Upper lobe of right lung (tissue), 1 donor: ENCODE measurements at places on chromosomes 1 and 21.

DNA sequence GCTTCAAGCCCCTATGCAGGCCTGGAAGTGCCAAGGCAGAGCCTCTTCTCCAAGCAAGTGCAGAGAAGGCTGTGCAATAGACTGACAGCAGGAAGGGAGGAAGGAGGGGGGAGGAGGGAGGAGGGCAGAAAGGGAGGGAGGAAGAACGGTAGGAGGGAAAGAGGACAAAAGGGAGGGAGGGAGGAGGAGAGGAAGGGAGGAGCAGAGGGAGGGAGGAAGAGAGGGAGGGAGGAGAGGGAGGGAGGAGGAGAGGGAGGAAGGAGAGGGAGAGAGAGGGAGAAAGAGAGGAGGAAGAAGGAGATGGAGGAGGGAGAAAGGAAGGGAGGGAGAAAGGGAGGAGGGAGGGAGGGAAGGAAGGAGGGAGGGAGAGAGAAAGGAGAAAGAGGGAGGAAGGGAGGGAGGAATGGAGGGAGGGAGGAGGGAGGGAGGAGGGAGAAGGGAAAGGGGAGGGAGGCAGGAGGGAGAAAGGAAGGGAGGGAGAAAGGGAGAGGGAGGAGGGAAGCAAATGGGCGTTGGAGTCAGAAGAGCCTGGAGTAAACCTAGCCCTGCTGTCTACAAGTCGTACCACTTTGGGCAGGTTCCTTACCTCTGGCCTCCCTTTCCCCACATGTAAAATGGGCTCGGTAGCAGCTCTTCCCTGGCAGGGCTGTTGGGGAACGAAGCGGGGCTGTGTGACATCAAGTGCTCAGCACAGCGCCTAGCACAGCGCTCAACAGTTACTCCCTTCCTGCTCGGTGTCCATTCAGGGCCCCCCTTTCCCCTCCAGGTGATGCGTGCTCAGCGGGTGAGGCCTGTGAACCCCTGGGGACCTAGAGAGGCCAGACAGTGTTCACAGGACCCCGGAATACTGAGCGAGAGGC is 244.6 kb downstream of the NPHP4 start:
- DNase-seq, result peak; percentile 52

DNA sequence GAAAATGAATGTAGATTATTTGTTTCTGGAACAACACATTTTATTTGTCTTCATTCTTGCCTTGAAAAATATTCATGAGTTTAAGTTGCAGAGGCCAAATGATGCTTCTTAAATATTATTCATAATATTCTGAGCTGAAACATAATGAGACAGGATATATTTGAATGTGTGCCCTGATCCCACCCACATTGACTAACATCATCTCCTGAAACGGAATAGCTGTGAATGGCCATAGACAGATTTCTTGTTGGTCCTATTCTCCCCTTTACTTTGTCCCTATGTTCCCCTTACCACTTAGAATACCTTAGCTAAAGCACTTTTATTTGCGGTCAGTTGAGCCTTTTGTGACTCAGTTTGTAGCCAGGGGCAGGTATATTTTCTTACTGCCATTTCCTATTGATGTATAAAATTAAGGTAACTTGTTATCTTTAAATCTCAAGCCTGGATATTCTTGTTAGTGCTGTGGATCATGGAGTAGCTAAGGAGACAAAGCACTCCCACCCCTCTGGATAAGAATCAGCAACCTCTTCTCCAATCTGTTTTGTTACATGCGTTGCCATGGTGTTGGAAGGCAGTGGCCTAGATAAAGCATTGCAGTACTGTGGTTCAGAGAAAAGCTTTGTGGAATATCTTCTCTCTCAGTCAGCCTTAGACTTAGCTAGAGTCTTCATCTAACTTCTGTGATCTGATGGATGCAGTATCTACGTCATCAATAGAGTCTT is 478.5 kb upstream of the DEPDC1 start:
- DNase-seq, result no peak

DNA sequence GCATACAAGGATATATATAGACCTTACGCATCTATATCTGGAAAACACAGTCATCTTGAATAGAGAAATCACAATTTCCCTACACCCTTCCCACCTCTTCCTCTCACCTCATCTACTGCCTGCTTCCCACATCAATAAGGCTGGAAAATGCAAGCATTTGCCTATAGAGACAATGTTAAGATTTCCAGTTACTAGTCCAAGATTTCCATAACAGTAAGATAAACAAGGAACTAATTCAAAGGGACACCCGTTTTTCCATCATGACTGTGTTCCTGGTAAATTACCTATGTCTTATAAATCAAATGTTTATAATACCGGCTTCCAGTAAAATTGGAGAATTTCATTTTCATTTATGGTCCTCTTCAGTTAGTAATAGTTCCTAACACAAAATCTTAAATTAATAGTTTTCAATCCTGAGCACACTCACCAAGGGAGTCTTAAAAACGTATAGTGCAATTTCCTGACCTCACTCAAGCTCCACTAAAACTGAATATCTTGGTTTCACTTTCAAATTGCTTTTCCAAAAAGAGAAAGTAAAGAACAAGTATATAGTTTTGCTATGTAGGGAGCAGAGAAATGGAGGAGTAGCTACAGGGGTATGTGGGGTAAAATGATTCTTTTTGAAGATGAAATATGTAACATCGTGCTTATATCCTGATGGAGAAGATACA is 398.7 kb downstream of the PLPP3 start:
- DNase-seq, result no peak

DNA sequence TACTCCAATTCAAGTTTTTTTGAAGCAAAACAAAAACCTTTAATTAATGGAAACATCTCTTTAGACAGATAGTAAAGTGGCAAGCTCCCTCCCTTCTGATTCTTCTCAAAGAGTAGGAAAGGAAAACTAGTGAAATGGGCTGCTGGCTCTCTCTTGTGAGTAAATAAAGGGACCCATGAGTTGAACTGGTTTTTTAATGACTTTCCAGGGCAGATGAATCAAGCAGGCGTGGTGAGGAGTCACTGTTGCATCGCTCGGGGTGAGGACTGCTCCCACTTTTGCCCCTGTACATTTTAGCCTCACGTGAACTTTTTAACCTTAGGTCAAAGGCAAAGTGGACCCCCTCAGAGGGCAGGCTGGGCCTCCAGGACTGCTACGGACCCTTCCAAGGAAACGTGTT is 64.8 kb downstream of the ABCA4 start:
- DNase-seq, result no peak

DNA sequence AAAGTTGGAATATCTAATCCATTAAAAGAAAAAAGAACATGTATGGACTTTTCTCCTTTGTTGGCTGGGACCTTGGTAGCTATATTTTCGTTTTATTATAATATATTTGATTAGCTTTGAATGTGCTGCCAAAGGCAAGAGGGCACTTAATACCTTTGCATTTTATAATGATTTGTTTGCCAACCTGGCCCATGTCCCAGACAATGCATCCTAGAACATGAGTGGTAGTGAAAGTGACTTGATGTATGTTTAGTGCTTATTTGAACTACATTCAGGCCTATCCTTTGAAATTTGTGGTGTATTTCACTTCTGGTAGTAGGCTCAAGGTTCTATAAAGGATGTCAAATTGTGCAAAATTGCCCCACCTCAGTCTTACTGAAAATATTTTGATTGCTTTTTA is 25.9 kb downstream of the CACHD1 start:
- no peak for DNase-seq

DNA sequence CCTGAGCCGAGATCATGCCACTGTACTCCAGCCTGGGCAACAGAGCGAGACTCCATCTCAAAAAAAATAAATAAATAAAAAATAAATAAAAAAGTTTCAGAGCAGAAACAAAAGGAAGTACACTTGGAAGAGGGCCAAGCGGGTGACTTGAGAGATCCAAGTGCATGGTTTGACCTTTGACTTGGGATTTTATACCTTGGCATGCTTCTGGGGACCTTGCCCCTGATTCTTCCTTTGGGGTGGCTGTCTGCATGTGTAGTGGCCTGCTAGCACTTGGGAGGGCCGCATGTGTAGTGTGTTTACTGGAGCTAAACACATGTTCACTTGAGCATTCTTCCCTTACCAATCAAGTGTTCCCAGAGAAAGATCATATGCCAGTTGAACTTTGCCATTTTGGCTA is 114.0 kb downstream of the DTL start:
- DNase-seq, result no peak

DNA sequence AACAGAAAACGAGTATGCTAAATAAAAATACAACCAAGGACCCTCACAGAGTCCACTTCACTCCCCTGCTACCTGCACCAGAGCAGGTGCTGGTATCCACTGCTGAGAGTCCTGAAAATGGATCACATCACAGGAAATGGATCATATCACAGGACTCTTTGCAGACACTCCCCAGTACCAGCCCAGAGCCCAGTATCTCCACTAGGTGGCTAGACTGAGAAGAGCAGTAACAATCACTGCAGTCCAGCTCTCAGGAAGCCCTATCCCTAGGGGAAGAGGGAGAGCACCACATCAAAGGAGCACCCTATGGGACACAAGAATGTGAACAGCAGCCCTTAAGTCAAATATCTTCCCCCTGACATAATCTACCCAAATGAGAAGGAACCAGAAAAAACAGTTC is 28.0 kb downstream of the AGBL4 start:
- no peak for DNase-seq

GRCh38 chr1:195345149-195345548 is 1263.1 kb downstream of the KCNT2 start:
- DNase-seq, result peak; percentile 40

DNA sequence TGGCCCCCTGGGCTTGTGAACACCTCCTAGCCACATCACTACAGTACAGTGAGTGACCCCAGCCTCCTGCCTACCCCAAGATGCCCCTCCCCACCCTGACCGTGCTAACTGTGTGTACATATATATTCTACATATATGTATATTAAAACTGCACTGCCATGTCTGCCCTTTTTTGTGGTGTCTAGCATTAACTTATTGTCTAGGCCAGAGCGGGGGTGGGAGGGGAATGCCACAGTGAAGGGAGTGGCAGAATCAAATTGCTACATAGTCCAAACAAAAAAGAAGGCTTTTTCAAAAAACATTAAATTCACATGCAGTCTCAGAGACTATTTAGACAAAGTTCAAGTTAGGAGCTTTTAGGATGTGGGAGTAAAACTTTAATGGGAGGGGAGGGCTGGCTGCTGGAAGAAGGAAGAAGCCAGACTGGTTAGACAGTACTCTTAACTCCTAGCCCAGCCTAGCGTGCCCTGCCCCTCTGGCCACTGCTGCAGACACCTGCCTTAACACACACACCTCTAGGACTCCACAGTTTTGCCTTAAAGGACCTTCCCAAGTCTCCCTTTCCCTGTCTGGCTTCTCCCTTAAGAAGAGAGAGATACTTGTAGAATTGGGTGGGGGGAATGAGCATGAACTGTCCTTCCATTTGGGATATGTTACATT is 9.4 kb downstream of the PEA15 start:
- no peak for DNase-seq

GRCh38 chr1:117696561-117696960 is 90.7 kb downstream of the TENT5C start:
- DNase-seq, result no peak

DNA sequence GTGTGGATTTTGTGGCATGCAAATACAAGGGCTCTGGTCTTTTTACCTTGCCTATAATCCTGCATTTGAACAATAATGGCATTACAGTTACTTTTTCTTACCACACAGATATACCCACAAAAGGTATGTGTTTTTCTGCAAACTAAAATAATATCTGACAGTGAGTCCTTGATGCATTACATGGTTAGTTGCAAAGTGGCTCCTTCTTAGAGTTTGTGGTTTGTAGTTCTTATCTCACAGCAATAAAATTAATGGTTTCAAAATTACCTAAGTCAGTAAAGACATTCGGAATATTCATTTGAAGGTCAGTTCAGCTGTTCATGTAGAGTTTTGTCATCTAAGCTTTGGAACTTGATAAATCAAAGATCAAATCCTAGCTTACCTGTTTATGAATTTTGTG is 43.5 kb downstream of the SNX7 start:
- no peak for DNase-seq

DNA sequence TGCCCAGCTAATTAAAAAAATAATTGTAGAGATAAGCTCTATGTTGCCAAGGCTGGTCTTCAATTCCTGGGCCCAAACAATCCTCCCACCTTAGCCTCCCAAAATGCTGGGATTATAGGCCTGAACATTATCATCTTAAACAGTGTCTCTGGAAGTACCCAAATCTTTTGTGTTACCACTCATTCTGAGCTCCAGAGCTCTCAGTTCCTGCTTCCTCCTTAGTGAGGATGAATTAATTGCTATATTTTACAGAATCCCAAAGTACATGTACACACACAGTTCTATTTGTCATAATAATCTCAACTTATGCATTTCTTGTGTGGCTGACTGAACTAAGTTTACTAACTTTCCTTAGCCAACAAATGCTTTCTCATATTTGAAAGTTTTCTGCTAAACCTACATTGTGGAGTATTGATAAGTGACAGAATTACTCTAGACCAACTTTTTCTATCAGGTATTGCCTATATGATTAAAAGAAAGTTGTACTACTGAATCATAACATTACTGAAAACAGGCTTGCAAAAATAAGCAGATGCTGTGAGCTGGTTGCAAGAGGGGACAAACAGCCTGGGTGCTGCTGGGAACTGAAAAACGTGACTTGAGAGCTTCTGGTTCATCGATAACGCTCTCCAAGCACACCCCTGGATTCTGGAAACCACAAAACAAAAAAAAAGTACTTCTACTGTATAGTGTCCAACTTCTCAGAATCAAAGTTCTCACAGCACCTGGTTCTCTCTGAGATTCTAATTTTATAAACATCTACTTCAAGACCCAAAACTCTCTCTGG is 15.3 kb downstream of the VAV3 start:
- DNase-seq, result no peak

DNA sequence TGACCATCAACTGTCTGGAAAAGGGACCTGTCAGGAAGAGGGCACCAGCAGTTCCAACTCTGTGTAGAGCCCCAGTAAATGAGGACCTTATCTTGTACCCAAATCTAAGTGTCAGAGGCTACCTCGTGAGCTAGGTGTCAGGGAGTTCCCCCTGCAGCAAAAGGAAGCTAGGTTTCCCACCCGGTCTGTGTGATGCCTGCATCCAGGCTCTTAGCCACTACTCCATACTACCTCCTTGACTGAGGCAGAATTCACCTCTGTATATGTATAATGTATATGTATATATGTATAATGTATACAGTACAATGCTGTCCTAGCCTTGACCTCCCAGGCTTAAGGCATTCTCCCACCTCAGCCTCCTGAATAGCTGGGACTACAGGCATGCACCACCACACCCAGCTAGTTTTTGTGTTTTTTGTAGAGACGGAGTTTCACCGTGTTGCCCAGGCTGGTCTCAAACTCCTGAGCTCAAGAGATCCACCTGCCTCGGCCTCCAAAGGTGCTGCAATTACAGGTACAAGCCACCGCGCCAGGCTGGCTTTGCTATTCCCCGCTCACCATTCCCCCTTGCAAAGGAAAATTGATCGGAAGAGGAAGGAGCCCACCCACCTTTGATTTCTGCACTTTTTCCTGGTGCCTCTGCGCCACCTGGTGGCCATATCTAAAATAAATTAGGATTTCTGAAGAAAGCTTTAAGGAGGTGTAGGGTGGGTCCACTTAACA is 15.7 kb upstream of the LUZP1 start:
- no peak for DNase-seq

DNA sequence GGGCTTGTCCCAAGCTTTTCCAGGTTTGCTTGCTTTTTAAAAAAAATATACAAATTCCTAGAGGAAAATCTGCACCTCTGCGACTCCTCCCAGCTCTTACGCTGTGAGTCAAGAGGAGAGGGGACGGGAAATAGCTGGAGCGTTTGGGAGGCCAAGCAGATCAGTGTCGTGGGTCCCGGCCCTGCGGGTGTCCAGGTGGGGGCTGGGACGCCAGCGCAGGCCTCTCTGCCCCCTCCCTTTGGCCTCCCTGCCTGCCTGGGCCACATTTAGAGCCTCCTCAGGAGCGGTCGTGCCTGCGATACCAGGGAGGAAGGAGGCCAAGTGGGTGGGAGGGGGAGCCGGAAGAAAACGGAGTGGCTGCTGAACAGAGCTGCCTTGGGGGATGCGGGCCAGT is 9.0 kb downstream of the WNT4 start:
- no peak for DNase-seq

- DNase-seq, result no peak
These were observed 112.5 kb downstream of the ZC3H11B start for GRCh38 chr1:219500327-219500897.
